ENCODE measurements at places on chromosomes 7 and 10.

- no peak for DNase-seq
Measured at GRCh38 chr7:84336766-84337165, 142.2 kb upstream of the SEMA3A start.

DNA sequence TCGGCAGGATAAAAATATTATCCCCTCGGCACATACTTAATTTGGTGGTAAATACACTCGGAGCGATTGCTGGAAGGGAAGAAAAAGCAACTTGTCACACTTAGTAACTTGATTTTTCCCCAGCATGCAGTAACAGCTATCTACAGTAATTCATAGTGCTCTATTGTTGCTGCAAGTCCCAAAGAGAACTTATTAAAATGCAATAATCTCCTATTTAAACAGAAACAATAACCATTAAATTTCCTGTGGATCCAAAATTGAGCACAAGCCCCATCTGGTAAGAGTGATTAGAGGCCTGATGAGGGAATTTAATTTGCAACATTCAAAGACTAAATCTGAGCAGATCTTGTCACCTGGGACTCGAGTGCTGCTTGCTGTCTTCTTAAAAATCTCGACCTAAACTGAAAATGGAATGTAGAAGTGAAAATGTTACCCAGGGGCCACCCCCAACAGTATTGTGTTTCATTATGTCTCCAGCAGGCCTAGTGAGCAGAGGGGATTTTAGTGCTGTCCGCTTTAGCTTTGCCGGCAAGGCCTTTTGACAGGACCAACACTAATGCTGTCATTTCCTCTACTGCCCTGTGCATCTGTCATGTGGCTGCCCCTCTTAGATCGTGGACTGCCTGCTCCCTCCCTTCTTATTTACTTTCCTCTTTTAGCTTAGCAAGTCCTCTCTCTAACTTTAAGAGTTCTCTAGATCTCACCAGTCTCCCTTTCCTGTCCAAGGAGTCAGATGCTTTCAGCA is 639.7 kb downstream of the AUTS2 start:
- DNase-seq = no peak

DNA sequence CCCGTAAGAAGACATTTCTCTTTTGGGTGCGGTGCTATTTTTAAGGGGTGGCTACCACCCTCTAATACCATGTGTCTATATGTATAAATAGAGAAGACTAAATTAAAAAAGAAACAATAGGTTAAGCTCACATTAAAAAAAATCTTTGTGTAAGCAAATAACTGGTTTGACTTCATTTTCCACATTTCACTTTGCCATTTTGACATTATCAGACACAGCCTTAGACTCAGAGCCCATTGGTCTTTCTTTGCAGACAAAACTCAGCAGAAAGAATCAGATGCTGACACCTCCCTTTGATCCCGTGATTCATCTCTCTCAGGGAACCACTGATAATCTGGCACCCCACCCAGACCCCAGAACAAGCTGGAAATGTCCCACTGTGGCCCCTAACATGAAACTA is 74.5 kb downstream of the EMX2 start:
- DNase-seq = no peak

DNA sequence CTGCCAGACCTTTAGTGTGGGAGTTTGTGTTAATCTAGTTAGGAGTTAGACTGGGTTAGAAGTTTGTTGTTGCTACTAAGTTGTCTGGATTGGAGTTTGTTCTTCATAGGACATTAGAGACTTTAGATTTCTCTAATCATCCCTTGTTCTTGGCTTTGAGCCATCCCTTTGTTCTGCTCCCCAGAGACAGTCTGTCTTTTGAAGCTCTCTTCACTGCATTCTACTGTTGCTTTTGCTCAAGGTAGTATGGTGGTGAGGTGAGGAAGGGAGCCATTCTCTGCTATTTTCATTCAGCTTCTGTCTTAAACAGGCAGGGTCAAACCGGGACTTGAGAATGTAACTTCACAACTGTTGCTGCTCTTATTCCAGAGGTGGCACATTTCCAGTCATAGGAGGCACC is 10.4 kb upstream of the TARP start:
- DNase-seq = no peak

DNA sequence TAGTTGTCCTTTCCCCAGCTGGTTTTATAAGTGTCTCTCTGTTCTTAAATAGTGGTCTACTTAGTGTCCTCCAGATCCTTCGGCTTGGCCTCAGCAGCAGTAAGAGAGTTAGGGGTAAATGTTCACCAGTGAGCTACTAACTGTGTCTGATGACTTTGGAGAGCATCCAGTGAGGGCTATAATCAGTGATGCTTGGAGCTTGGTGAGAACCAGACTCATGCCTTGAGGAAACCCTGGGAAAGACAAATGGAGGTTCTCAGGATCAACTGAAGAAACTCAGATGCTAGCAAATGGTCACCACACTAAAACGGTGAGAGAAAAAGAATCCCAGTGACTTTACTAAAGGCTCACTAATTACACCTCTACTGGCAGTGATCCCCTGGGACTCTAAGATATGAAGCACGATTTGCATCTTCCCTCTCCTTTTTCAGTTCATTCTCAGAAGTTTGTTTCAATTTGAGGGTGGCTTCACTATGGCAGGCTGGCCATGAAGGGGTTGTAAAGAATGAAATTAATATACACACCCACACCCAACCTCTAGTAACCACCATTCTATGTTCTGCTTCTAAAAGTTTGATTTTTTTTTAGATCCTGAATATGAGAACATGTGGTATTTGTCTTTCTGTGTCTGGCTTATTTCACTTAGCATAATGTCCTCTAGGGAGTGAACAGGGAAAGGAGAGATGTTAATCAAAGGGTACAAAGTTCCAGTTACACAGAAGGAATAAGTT is 177.9 kb downstream of the PDE1C start:
- no peak for DNase-seq

DNA sequence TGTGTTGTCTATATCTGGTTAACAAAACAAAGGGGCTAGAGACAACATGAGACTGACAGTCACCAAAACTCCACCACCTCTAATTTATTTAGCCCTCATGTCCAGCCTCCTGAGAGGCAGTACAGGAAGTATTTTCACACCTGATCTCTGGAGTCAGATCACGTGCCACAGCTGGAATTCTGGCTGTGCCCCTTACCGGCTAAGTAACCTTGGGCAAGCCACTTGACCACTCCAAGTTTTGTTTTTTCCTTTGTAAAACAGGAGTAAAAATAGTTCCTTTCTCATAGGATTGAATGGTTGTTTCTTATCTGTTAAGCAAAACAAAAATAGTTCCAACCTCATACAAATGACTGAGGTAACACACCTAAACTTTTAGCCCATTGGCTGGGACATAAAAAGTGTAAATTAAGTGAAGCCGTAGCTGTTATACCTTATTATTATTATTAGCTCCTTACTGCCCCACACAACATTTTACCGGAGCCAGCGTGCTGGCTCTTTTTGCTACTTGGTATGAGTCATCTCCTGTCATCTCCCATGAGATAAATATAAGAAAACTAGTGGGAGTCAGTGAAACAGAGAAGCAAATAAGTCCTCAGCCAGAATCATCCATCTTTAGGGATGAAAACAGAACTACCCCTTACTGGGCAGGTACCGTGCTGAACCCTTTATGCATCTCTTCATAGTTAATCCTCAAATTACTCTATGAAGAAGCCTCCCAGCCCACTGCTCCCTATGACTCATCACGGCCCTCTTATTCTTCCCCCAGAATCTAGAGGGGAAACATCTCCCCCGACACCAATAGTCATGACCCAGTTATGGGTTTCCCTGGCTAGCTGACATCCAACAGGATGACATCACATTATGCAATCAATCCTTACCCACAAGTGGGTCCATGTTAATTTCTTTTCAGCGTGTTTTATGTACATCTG is 44.9 kb downstream of the PPP1R3C start:
- no peak for DNase-seq

DNA sequence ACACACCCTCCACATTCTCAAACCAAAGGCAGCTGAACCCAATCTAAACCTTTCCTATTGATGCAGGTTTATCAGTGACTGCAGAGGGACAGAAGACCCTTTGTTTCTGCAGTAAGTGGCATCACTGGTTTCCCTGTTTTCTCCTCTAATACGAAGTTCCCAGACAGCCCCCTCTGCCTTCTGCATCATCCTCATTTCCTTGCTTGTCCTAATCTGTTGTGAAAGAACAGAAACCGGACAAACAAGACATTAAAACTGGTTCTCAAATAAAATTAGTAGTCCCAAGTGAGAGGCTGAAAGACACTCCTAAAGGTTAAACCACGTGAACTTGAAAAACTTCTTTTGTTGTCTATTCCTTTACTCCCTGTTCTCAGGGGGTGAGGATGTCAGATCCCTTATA is 10.1 kb upstream of the ADRB1 start:
- DNase-seq = no peak

DNA sequence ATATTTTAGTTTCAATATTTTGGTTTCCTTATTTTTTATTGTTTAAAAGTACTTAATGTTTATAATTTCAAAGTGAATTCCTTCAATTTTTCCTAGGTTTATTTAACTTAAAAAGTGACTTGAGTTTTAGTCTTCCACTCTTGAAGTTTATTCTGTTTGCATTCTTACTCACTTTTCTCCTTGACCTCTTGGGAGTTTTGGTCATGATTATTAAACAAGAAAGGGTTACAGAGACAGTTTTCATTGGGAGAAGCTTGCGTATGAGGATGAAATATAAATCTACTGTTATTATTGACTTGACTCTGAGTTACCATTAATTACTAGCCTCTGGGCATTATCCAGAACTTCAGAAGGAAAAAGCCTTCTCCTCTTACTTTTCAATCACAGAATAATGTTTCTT is 216.0 kb downstream of the BMPER start:
- no peak for DNase-seq

DNA sequence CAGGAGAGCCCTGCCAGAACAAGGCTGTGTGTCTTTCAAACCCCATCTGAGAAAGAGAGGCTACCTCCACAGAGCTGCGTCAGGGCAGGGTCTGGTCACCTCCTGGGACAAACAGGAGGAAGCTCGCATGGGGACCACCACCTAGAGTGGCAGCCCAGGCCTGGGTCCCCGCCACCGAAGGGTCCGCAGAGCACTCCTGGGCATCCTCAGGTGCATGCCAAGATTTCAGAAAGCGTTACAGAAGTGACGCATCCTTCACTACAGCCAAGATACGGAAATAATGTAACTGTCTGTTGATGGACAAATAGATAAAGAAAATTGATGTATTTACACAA is 42.6 kb downstream of the GSDME start:
- DNase-seq = no peak

DNA sequence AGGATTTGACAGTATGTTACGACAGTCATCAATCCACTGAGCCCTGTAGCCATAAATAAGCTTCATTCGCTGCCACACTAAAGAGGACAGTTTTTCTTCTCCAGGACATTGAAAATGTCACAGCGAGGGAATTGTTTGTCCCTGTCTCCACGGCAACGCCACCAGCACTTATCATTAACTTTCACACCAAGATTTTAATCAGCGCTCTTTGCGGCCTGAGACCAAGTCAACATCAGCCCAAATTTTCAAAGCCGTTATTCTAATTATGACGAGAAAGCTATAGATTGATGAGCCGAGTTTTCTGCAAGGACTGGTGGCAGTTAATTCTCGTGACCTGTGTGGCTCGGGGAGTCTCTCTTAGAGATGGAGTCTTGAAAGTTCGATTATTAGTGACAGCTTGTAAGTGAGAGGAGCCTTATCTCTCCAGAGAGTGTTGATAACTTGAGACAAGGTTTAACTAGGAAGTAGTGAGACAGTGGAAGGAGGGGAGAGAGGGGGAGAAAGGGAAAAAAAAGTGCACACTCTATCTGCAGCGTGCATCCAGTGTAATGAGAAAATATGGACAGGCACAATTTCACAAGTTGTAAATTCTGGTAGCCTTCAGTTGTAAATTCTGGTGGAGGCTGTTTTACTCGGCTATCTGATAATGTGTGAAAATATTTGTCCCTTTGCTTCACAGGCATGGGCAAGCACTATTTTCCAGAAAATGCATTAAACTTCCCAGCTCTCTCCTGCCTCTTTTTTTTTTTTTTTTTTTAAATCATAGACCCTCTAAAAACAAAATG is 473.3 kb downstream of the LRMDA start:
- no peak for DNase-seq

GRCh38 chr10:104582602-104582951 is 58.5 kb upstream of the SORCS3 start:
- no peak for DNase-seq

GRCh38 chr10:132904181-132904813 is 38.1 kb downstream of the CFAP46 start:
- DNase-seq = no peak

DNA sequence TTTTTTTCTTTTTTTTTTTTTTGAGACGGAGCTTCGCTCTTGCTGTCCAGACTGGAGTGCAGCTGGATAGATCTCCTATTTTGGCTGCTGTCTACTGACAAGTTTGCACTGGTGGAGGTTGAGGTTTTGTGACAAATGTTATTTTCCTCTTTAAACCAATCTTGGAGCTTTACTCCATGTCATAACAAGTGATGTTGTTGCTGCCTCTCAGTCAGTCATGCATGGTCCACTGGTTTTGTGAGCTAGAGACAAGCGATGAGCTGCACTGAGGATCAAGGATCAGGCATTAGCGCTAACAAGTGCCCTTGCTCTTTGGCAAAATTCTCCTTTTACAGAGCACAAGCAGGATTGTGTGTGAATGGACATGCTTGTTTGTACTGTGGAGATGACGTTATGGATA is 805 bp upstream of the WDFY4 start:
- DNase-seq = no peak

DNA sequence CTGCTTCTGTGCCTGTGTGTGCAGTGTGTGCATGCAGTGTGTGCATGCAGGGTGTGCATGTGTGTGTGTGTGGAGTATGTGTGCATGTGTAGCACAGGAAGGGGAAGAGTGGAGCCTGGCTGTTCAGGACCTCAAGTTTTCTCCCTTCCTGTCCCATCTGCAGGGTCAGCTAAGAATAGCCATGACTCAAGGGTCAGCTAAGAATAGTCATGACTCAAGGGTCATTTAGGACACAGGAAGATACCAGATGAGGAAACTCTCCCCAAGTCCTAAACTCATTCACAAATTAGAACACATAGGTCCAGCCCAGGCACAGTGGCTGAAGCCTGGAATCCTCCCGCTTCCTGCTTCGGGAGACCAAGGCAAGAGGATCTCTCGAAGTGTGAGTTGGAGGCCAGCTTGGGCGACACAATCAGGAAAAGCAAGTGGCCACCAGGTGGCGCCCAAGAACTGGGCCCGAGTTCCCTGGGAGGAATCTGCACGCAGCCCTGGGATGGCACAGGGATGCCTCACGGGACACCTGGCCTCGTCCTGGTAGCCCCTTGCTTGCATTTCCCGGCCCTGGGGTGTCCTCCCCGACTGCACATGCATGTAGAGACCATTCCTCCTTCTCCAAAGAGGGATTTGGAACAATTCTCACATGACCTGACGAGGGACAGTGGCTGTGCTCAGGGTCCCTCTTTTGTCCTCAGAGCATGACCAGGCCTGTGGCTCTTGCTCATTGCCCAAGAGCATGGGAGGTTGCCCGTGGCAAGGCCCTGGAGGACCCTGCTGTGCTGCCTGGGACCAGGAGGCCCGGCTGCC is 21.4 kb upstream of the VOPP1 start:
- peak; percentile 65 for DNase-seq

DNA sequence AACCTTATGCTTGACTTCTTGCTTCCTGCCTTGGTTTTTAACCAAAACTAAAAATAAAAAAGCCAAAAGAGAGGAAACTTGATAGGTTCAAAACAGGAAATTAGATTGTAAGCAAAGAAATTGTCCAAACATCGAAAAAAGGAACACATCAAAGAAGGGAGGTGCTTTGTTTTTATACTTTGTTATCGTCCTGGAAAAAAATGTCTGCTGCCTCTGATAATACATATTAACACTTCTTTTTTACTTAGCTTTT is 286.6 kb upstream of the C7orf33 start:
- DNase-seq = no peak
